Upper lobe of left lung (tissue), 6 donors: ENCODE measurements at places on chromosomes 13 and 19. TPM values are rescaled to one million over a fixed set of nuclear protein-coding genes. Genes with fewer than 3 reads are reported as not detected.
A peak's percentile ranks its signal among the peaks of the same experiment; 100 is the strongest.

DNA sequence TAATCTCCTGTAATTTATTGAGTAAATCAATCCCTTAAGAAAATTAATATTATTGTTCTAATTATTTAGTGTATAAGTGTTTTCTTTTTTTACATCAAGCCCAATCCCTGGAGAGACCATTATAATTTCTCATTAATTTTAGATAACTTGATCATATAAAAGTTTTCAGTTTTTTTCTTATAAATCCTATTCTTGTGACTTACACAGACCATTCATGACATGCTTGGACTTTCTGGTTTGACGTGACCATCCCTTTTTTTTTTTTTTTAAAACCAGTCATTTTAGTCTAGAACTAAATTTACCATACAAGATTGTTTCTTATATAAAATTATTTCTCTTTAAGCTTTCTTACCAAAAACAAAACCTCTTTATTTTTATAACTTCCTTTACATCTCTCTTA is 5.4 kb upstream of the MTRF1 start:
- no peak overlapping the region for H3K4me3 ChIP-seq
- peaks cover 3% of the 10 kb centered on the region for H3K4me1 ChIP-seq
- H3K27me3 ChIP-seq, result no peaks in the 10 kb centered on the region
- H3K36me3 ChIP-seq, result no peaks in the 10 kb centered on the region
- no peak overlapping the region for H3K27ac ChIP-seq

DNA sequence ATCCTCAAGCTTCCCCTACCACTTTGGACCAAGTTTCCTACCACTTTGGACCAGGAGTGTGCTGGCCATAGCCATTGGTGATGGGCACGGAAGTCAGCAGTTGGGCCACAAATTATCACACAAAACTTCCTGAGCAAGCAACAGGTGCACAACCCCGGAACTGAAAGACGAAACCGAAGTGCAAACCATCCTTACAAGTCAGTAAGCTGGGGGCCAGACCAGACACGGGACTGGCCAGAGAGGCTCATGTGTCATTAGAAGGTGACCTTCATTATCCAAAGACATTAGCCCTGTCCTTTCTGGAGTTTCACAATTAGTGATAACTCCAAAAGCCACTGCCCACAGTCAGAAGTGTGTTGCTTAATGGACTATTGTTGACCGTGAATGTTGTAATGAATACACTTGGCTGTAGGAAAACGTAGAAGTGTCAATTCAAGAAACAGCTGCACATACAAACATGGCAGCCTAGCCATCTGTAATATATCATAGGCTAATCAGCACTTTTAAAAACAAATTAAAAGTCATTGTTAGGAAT is 244.1 kb upstream of the IRS2 start:
- no peaks in the 10 kb centered on the region for H3K4me1 ChIP-seq
- H3K36me3 ChIP-seq, result no peaks in the 10 kb centered on the region
- no peak overlapping the region for H3K4me3 ChIP-seq
- no peak for DNase-seq
- H3K27ac ChIP-seq, result no peak overlapping the region
- H3K27me3 ChIP-seq, result peaks cover 4% of the 10 kb centered on the region

GRCh38 chr13:47142105-47142504 is 245.3 kb upstream of the HTR2A start:
- H3K27me3 ChIP-seq, result no peaks in the 10 kb centered on the region
- H3K4me1 ChIP-seq, result no peaks in the 10 kb centered on the region
- H3K27ac ChIP-seq, result no peak overlapping the region
- no peaks in the 10 kb centered on the region for H3K36me3 ChIP-seq
- H3K4me3 ChIP-seq, result no peak overlapping the region

The CYP2A7 gene
- total RNA-seq, result 0.59 TPM

GRCh38 chr13:31625115-31625514 is 114.2 kb upstream of the RXFP2 start:
- H3K27me3 ChIP-seq, result no peaks in the 10 kb centered on the region
- no peak overlapping the region for H3K27ac ChIP-seq
- H3K4me1 ChIP-seq, result no peaks in the 10 kb centered on the region
- H3K36me3 ChIP-seq, result no peaks in the 10 kb centered on the region
- no peak for DNase-seq

The ZNF726 gene
- 6.9 TPM for total RNA-seq

- no peak overlapping the region for H3K4me3 ChIP-seq
- H3K36me3 ChIP-seq, result no peaks in the 10 kb centered on the region
- DNase-seq, result no peak
- H3K27ac ChIP-seq, result no peak overlapping the region
Measured at GRCh38 chr19:29371251-29372090, 154.3 kb upstream of the VSTM2B start.

The MAB21L1 gene
- not detected for total RNA-seq

The B3GNT8 gene
- 31.6 TPM for total RNA-seq

The FUT3 gene
- 11.9 TPM for total RNA-seq

The C1QTNF9B gene
- not detected for total RNA-seq

- no peak for DNase-seq
- no peaks in the 10 kb centered on the region for H3K36me3 ChIP-seq
- no peak overlapping the region for H3K4me3 ChIP-seq
Measured at GRCh38 chr19:30739394-30739793, 367.2 kb downstream of the ZNF536 start.

DNA sequence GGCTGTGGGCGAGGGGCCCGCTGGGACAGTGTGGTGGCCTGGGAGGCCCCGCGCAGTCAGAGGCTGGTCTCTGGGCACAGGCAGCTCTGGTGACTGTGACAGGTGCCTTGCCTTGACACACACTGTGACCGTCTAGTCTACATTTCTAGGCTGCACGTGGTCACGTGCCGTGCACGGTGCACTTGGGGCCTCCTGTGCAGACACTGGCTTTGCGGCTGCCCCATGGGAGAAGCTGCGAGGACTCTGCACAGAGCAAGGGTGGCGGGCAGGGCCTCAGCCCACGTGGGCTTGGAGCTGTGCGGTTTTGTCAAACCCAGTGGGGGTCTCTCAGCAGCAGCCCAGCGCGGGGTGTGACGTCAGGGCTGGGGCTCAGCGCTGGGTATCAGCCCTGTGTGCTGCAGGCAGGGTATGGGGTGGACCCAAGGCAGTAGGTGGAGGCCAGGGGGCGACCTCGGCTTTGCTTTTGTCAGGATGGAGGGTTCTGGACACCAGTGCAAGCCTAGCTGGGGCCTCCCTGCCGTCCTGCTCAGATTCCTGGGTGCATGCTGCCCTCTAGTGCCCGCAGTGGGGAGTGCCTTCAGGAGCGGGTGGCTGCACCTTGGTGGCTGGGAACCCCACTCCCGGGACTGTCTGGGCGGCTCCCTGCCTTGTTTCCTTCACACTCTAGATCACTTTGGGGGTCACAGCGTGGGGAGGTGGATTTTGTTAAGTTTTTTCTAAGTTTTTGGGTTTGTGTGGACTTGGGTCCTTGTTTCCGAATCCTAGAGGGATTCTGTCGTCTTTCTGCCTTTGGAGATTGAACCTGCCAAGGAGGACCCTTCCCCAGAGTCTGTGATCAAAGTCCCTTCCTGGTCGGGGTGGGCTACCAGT is 62.6 kb downstream of the KDM4B start:
- peaks cover 13% of the 10 kb centered on the region for H3K4me1 ChIP-seq
- peak; percentile 78 for DNase-seq
- no peak overlapping the region for H3K27ac ChIP-seq
- H3K4me3 ChIP-seq, result no peak overlapping the region
- no peaks in the 10 kb centered on the region for H3K27me3 ChIP-seq

The KLK13 gene
- total RNA-seq, result 24.1 TPM

GRCh38 chr13:38693168-38693567 is 6.3 kb downstream of the FREM2 start:
- H3K4me3 ChIP-seq, result peak overlapping the region; percentile 3
- H3K27ac ChIP-seq, result no peak overlapping the region
- no peak for DNase-seq
- no peaks in the 10 kb centered on the region for H3K27me3 ChIP-seq

The ZFR2 gene
- not detected for total RNA-seq

DNA sequence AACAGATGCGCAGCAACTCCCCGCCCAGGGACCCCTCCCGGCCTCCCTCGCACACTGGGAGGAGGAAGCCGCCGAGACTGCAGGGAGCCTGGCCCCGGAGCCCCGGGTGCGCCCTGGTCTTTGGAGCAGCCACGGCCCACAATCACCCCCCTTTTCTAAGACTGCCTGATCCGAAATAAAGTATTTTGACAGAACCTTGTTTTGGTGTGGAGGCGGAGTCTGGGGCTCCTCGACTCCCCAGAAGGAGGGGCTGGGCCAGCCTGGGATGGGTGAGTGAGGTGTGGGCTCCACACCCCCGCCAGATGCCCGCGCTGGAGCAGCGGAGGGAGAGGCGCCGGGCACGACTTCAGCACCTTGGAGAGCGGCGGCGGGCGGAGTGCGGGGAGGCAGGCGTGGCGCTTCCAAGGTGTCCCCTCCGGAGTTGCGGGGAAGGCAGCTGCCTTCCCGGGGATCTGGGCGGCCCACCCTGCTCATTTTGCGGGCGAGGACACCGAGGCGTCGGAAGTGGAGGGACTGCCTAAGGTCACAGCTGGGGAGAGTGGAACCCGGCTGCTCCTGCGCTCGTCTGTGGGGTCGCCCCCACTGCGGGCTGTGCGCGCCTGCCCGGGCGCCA is 9.4 kb downstream of the SIRT6 start:
- H3K36me3 ChIP-seq, result peaks cover 14% of the 10 kb centered on the region
- DNase-seq, result no peak
- peaks cover 5% of the 10 kb centered on the region for H3K4me1 ChIP-seq
- H3K4me3 ChIP-seq, result no peak overlapping the region

- no peaks in the 10 kb centered on the region for H3K36me3 ChIP-seq
- no peaks in the 10 kb centered on the region for H3K4me1 ChIP-seq
- H3K27me3 ChIP-seq, result no peaks in the 10 kb centered on the region
- no peak overlapping the region for H3K27ac ChIP-seq
- H3K4me3 ChIP-seq, result no peak overlapping the region
Measured at GRCh38 chr13:78764665-78765064, 105.7 kb upstream of the OBI1 start.

- no peaks in the 10 kb centered on the region for H3K4me1 ChIP-seq
- no peaks in the 10 kb centered on the region for H3K27me3 ChIP-seq
- no peak overlapping the region for H3K27ac ChIP-seq
- no peaks in the 10 kb centered on the region for H3K36me3 ChIP-seq
- no peak overlapping the region for H3K4me3 ChIP-seq
Measured at GRCh38 chr19:28914173-28914572, 298.8 kb downstream of the UQCRFS1 start.

DNA sequence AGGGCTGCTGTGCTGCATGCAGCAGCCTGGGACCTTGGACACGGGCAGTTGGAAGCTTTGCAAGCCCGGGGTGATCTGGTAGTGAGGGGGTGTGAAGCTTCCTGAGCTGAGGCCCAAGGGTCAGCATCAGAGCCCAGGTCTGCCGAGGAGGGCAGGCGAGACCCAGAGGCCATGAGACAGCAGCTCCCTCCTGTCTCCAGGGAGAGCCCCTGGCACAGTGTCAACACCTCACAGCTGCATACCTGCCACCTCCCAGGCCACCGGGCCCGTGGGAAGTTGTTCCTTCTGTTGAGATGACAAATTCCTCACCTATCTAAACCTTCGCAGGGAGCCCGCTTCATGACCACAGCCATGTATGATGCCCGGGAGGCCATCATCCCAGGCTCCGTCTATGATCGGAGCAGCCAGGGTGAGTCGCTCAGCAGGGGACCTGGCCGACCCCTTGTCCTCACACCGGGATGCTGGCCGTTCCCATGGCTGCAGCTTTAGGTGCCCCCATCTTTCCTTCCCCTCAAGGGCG is 32.1 kb downstream of the CERS1 start:
- peaks cover 12% of the 10 kb centered on the region for H3K4me1 ChIP-seq
- DNase-seq, result peak; percentile 46
- no peak overlapping the region for H3K4me3 ChIP-seq
- no peak overlapping the region for H3K27ac ChIP-seq
- H3K27me3 ChIP-seq, result peaks cover 2% of the 10 kb centered on the region

The CCDC8 gene
- total RNA-seq, result 8.8 TPM

The KLF1 gene
- total RNA-seq, result 0.44 TPM

GRCh38 chr19:16660763-16661479 is at the start of gene TMEM38A:
TMEM38A (plus strand) TSS chr19:16661139; CDS start chr19:16661218, 79 bp downstream.
- peak within 1 kb of the TSS; percentile 85 for H3K4me3 ChIP-seq
- peaks cover 53% of the 10 kb centered on the region for H3K4me1 ChIP-seq
- H3K27me3 ChIP-seq, result no peaks in the 10 kb centered on the region
- H3K27ac ChIP-seq, result peak within 1 kb of the TSS; percentile 98

GRCh38 chr13:19845758-19846157 is 17.7 kb downstream of the ZMYM5 start:
- no peaks in the 10 kb centered on the region for H3K27me3 ChIP-seq
- H3K27ac ChIP-seq, result no peak overlapping the region
- peaks cover 5% of the 10 kb centered on the region for H3K36me3 ChIP-seq
- DNase-seq, result no peak
- no peak overlapping the region for H3K4me3 ChIP-seq

The NCAN gene
- total RNA-seq, result not detected

- H3K36me3 ChIP-seq, result no peaks in the 10 kb centered on the region
- no peak overlapping the region for H3K27ac ChIP-seq
- H3K27me3 ChIP-seq, result no peaks in the 10 kb centered on the region
- no peaks in the 10 kb centered on the region for H3K4me1 ChIP-seq
- no peak for DNase-seq
- H3K4me3 ChIP-seq, result no peak overlapping the region
Measured at GRCh38 chr19:29275266-29275665, 62.3 kb upstream of the UQCRFS1 start.

- peaks cover 12% of the 10 kb centered on the region for H3K36me3 ChIP-seq
- DNase-seq, result no peak
- H3K27ac ChIP-seq, result peak overlapping the region; percentile 85
Measured at GRCh38 chr19:10543059-10543419, 665 bp upstream of the ATG4D start.

The RPS5 gene
- 291 TPM for total RNA-seq

The BLOC1S3 gene
- total RNA-seq, result 18.6 TPM

DNA sequence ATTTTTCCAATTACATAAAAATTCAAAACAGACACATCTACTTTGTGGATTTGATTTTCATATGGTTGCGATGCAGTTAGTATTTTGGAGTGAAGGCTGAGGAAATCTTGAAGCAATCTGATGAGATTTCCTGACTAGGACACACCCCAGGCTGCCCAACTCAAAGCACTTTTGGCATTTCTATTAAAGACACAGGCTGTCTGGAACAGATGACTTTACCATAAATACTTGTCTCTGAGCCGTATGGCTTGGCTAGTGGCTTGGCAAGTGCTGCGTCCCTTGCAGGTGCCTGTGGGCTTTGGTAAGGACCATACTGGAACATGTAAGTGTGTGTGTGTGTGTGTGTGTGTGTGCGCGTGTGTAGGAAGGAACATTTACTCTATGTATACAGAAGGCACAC is 218.8 kb downstream of the FGF9 start:
- H3K27ac ChIP-seq, result no peak overlapping the region
- H3K36me3 ChIP-seq, result no peaks in the 10 kb centered on the region
- no peak for DNase-seq
- H3K4me1 ChIP-seq, result no peaks in the 10 kb centered on the region

GRCh38 chr13:36998624-36999041 is 507 bp downstream of the ALG5 start:
- H3K4me3 ChIP-seq, result peak overlapping the region; percentile 96
- H3K27ac ChIP-seq, result peak overlapping the region; percentile 99
- H3K36me3 ChIP-seq, result peaks cover 5% of the 10 kb centered on the region

The MEF2B gene
- 3.9 TPM for total RNA-seq

The ZNF563 gene
- total RNA-seq, result 2.6 TPM

- no peaks in the 10 kb centered on the region for H3K4me1 ChIP-seq
- no peak overlapping the region for H3K4me3 ChIP-seq
- H3K36me3 ChIP-seq, result no peaks in the 10 kb centered on the region
- no peak overlapping the region for H3K27ac ChIP-seq
Measured at GRCh38 chr13:24103782-24104372, 56.6 kb upstream of the SPATA13 start.
